ENCODE measurements at places on chromosomes 5 and 9.

DNA sequence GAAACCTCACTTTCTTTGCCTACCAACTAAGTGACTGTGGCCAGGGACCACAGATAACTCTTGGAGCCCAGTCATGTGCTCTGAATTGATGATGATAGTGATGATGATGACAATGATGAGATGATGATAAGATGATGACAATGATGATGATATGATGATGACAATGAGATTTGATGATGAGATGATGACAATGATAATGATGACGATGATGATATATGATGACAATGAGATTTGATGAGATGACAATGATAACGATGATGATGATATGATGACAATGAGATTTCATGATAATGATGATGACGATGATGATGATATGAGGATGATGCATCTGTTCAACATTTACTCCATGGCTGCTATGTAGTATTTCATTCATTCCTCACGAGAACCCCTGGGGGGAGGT is 213.0 kb downstream of the ERCC6L2 start:
- no peak for DNase-seq

- DNase-seq: no peak
These were observed 415 bp downstream of the XRCC4 start for GRCh38 chr5:83077662-83078261.

GRCh38 chr9:107462691-107463090 is 26.9 kb downstream of the KLF4 start:
- DNase-seq: no peak

DNA sequence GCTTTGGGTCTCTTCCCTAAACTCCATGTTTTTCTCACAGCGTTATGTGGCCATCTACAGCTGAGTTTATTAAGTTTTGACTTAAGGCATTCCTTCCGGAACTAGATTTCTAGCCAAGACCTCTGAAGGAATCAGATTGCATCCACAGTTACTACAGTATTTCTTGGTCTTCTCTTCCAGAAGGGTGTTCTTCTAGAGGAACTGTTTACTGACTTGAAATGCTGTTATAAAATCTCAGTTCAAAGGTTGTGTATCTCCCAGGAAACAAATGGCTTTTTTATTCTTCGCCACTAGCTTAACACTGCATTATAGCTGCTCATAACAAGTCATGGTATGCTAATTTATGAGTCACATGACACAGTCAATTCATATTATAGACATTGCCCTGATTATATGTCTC is 55.3 kb upstream of the RAD23B start:
- DNase-seq: no peak

- DNase-seq: no peak
These were observed 76.5 kb upstream of the CTNNA1 start for GRCh38 chr5:138676556-138677193.
